Hematopoietic multipotent progenitor cell treated with erythropoietin and hydrocortisone succinate and interleukin-3 and kit ligand, for 17 days (in vitro differentiated cells): ENCODE measurements at places on chromosomes 11 and 22.

GRCh38 chr22:20744456-20744855 is 29.5 kb upstream of the SERPIND1 start:
- DNase-seq: no peak

GRCh38 chr11:75792997-75793800 is 21.8 kb upstream of the UVRAG start:
- DNase-seq: no peak

DNA sequence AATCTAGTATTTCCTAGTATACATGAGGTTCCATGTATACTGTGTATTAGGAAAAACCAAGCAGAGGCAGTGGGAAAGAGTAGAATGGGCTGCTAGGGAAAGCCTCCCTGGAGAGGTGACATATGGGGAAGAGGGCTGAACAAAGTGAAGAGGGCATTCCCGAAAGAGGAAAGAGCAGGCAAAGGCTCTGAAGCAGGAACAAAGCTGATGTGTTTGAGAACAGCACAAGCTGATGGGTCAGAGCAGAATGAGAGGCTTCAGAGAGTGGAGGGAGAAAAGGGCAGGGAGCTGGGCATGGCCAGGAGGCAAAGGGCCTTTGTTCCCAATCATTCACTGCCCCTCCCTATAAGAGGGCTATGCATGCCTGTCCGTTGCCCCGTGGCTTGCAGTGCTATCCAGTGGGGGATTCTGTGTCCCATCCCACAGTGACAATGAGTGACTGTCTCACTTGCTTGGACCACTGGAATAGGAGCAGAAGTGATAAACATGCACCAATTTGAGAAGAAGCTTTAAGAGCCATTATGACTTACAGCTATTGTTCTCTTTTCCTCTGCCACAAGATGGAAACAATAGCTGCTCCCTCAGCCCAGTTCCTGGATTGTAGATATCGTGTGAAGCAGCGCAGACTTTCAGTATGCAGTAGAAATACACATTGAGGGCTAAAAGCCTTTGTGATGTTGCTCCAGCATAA is 39.6 kb downstream of the GALNT18 start:
- no peak for DNase-seq

- DNase-seq: no peak
Measured at GRCh38 chr11:113874581-113875233, 665 bp downstream of the USP28 start.

GRCh38 chr11:92295175-92296137 is 70.8 kb downstream of the FAT3 start:
- DNase-seq: no peak

GRCh38 chr11:11247086-11247485 is 106.0 kb downstream of the CSNK2A3 start:
- no peak for DNase-seq

DNA sequence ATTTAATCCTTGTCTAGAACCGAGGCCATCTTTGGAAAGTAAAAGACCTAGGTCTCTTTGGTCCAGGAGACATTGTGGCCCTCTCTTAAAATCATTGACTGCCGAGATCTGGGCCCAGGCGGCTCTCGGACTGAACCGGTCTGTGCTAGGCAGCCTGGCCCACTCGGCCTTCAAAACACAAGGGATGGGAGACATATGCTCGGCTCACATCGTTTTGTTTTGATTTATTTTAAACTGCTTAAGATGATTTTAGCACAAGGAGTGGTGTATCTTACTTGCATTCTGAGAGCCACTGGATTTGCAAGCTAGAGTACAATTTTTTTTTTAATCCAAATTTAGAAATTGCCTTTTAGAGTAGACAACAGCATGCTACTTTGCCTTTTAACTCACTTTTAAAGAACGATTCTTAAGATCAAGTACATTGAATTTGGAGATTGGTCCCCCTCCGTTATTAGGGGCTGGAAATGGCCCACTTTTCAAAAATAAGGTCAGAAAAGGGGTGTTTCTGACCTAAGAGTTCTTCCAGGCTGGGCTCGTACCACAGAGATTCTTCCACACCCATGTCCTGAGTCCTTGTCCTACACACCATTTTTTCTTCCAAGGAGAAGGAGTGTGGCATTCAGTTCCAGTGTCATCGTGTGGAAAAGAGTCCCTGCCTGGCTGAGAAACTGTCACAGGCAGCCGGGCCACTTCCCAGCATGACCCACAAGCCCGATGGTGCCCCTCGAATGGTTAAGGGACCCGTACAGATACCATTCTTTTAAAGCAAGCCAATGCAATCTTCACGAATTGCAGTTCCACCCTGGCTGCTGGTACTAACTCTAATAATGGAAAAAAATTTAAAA is 80.5 kb upstream of the WNT7B start:
- no peak for DNase-seq
